ENCODE measurements at places on chromosomes 12 and 14. TPM values are rescaled to one million over a fixed set of nuclear protein-coding genes. Genes with fewer than 3 reads are reported as not detected.

- DNase-seq: no peak
Observed at GRCh38 chr14:92687681-92688433, 60.6 kb downstream of the LGMN start.

DNA sequence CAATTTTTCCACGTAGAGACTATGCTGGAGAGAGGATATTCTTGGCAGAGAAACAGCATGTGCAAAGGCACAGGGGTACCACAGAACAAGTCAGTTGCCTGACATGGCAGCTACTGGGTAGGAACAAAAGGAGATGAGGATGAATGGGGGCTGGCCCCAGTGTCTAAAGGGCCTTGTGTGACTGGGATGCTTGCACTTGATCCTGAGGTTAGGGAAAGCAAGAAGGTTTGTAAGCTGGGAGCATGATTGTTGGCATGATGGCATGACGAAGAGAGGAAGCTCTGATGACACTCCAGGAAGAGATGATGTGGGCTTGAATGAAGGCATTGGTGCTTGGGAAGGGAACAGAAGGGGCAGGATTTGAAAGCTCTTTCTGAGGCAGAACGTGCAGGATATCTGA lies 139.1 kb downstream of the ZFP36L1 start:
- DNase-seq: no peak

Gene SLC10A1
- total RNA-seq: not detected

DNA sequence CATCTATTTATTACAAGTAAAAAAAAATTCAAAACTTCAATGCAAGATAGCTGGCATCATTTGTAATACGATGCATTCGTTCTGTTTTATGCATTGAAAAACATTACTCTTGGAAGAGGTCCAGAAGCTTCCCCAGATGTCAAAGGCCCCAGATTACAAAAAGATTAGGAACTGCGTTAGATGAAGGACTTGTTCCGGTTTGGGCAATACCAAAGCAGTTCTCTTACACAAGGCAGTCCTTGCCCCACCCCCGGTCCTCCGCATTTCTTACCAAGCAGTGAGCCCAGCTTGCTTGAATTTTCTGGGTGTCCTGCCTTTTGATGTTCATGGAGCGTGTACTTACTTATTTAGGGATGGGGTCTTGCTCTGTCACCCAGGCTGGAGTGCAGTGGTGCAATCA lies 4.8 kb upstream of the HVCN1 start:
- DNase-seq: no peak

DNA sequence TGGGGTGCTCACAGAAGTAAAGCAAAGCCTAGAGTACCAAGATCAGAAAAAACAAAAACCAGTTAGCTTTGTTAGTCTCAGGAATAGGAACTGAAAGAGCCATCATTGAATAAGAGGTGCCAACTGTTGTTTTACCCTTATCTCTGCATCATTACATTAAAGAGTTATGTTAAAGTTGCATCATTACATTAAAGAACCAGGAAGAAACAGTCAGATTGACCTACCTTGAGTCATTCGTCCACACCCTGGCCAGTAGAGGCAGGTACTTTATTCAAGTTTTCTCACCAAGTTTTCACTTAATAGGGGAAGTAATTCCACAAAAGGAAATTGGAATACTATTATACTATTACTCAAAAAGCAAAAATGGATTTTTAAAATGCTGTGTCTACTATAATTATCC lies 121.7 kb upstream of the CNOT2 start:
- DNase-seq: no peak

Gene VAMP1
- total RNA-seq: 50.9 TPM

DNA sequence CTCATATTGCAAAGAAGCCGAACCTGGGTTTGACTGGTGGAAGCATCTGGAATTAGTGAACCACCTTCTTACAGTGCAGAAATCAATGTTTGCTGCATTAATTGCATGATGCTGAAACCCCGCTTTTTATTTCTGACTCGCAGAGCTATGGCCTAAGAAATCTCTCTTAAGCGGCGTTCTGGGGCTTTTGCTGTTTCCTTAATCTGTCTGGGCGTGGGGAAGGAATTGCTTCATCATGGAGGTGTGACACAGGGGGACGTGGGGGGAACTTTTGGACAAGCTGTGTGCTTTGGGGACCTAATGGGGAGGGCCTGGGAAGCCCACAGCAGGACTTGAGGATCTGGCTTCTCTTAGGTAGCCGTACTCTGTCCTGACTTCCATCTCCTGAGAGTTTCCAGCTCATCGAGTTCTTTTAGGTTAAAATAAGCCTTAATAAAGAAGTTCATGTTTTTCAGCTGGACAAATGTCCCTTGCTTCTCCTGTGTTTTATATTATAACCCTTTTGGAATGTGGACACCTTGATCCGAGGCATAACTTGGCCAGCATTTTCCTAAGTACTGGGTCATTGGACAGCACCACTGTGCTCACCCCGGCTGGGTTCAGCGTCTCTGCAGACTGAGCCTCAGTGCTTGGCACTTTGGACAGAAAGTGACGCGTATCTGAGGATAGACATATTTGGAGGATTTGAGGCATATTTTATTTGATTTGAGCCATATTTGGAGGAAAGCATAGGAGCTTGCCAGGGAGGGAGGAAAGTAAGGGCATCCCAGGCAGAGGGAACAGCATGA lies 192.1 kb upstream of the MYL2 start:
- DNase-seq: no peak

DNA sequence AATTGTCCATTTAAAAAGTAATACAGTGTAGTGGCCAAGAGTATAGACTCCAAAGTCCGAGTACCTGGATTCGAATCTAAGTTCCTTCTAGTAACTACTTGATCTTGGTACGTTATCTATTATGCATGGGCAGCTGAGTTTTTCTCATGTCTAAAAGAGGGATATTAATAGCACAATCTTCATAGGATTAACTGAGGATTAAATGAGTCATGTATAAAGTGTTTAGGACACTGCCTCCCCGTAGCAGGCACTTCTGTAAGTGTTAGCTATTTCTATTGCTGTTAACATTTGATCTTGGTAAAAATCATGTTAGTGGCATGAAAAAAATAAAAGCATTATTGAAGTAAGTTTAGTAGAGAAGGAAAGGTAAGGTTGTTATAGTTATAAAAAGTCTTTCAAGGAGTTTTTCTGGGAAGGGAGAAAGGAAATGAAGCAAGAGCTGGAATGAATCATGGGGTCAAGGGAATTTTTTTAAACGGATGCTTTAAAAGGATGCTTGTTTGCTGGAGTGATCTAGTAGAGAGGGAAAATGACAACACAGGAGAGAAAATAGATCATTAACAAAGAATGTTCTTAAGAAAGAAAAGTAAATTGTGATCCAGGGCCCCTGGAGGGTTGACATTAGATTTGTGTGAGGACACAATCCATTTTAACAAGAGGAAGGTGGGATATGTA lies 502.2 kb upstream of the USP15 start:
- no peak for DNase-seq

GRCh38 chr14:93520053-93520607 lies 89.4 kb downstream of the UNC79 start:
- no peak for DNase-seq

GRCh38 chr14:23364164-23365035 lies 572 bp downstream of the EFS start:
- no peak for DNase-seq

DNA sequence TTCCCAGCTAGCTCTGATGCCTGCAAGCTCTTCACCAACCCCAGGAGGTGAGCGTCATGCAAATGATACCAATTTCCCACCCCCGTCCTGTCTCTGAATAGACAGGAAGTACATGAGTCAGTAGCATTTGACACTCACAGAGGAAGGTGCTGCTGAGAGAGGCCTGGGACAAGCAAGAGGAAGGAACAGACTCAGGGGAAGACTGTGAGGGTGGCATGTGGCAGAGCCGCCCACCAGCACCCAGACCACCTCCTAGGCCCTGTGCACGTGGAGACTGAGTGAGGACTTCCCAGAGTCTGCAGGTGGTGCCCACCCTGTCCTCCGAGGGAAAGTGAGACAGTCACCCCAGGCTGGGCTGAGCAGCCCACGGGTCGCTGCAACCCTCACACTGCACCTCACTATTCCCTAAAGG lies 199.5 kb upstream of the SFSWAP start:
- peak; percentile 63 for DNase-seq

DNA sequence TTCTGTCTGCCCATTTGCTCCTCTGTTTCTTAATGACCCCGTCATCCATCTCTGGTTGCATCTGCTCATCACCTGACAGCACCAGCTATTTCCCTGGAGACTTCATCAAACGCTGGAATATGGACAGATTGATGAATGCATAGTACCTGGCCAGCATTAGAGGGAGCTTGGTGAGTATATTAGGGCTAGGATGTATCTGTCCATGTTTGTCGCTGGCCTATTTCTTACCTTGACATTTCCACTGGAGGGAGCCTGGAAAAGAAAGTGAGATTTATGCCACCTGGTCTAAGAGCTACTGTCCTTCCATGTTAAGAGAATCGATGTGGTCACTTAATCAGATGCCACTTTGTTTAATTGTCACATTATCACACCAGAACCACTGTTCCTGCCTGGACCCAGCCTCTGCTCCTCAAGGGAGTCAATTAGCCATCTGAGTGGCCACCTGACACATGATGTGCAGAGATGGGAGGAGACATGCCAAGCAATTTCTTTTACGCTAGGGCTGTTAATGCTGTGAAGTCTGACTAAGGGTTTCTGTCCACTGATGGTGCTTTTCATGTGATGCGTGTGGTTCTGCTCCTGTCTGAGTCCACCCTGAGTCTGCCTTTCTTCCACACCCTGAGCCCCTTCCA lies 75.3 kb upstream of the SFSWAP start:
- DNase-seq: no peak

- DNase-seq: no peak
Observed at GRCh38 chr12:62767496-62767895, 167.5 kb downstream of the PPM1H start.

Gene STXBP6
- total RNA-seq: not detected

DNA sequence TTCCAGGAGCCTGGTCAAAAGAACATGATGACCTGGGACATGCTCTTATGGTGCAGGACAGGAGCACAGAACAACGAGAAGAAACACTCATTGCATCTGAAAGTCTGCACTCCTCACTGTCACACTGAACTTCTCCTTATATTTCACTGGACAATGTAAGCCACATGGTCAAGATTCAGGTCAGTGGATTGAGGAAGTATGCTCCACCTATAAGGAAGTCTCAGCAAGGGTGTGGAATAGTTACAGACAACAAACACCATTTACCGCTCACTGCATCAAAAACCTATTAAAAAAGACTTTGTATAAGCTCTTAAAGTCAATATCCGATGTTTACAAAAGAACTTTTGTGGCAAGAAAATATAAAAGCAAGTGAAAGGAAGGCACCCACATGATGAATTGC lies 153.1 kb upstream of the FOXG1 start:
- DNase-seq: no peak

- DNase-seq: peak; percentile 52
Observed at GRCh38 chr12:6684609-6685008, 4.6 kb downstream of the ZNF384 start.

DNA sequence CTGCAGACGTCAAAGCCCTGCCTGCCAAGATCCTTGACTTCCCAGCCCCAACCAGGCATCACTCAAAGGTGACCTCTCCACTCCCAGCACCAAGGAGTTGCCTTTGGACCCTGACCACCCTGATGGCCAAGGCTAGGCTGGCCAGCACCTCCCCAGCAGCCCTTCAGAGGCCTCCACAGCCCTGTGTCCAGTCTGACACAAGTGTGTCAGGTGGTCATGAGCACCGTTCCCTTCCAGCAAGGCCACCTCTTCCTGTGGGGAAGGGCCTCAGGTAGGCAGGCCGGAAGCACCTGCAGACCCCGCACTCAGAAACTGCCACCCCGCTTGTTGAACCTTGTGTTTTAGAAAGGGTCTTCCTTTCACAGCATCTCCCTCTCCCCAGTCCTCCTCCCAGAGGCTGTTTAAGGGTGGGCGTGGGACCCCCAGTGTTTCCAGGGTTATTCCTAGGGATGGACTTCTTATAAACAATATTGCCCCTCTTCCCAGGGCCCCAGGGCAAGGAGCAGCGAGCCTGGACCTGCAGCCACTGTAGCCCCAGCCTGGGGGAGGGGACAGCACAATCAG lies 13.2 kb upstream of the INF2 start:
- DNase-seq: no peak

Gene PLEKHG7
- 0.18 TPM for total RNA-seq

Gene KRT83
- not detected for total RNA-seq

GRCh38 chr12:123902821-123903220 lies 69.8 kb downstream of the CCDC92 start:
- DNase-seq: no peak

Gene SLC7A8
- total RNA-seq: 0.76 TPM

All from activated CD4-positive, alpha-beta memory T cell treated with anti-CD3 and anti-CD28 coated beads, Interleukin-2, amount 10 ng/mL, durations not matched to agents 7 days and 5 days (primary cell).